ENCODE measurements at places on chromosomes 6 and 20. TPM values are rescaled to one million over a fixed set of nuclear protein-coding genes. Genes with fewer than 3 reads are reported as not detected.

SALL4 gene
- total RNA-seq = 1.9 TPM

DNA sequence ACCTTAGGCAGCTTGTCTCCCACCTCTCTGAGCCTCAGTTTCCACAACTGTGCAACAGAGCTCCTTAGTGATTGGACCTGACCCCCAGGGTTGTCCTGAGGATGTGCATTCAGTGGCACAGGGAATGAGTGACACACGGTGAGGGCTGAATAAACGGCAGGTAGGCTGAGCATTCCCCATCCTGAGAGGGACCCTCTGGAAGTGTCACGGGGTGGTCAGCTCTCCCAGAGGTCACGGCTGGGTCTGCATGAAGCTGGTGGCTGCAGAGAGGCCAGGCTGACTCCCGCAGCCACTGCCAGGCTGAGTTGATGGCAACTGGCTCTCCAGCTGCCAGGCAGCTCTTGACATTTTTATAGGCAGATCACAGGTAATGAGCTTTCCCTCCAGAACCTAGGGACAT is 42.5 kb downstream of the CD40 start:
- no peaks in the 10 kb centered on the region for H3K36me3 ChIP-seq
- no peaks in the 10 kb centered on the region for H3K4me1 ChIP-seq
- DNase-seq = no peak

DNA sequence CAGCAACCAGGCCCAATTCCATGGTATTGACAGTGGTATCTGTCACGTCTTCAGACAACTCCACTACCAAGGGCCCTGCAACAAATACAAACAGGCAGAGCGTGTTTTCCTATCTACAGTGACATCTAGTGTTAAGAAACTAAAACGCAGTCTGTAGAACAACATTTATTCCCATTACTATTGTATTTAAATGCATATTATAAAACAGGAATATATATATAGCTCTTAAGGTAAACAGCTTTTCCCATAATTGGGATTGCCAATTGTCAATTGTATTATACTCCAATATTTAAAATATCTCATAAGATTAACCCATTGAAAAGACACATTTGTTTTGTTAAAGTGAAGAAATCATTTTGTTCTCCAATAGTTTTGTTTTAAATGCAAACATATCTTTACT is 97.2 kb downstream of the KIF16B start:
- no peaks in the 10 kb centered on the region for H3K36me3 ChIP-seq
- H3K27ac ChIP-seq = no peak overlapping the region
- no peaks in the 10 kb centered on the region for H3K27me3 ChIP-seq
- DNase-seq = peak; percentile 65
- no peak overlapping the region for H3K4me3 ChIP-seq
- H3K4me1 ChIP-seq = no peaks in the 10 kb centered on the region

- H3K27ac ChIP-seq = no peak overlapping the region
- H3K4me1 ChIP-seq = peaks cover 9% of the 10 kb centered on the region
- DNase-seq = peak; percentile 58
- H3K27me3 ChIP-seq = peaks cover 32% of the 10 kb centered on the region
- H3K4me3 ChIP-seq = no peak overlapping the region
Measured at GRCh38 chr6:125753218-125753936, 3.9 kb downstream of the HEY2 start.

DNA sequence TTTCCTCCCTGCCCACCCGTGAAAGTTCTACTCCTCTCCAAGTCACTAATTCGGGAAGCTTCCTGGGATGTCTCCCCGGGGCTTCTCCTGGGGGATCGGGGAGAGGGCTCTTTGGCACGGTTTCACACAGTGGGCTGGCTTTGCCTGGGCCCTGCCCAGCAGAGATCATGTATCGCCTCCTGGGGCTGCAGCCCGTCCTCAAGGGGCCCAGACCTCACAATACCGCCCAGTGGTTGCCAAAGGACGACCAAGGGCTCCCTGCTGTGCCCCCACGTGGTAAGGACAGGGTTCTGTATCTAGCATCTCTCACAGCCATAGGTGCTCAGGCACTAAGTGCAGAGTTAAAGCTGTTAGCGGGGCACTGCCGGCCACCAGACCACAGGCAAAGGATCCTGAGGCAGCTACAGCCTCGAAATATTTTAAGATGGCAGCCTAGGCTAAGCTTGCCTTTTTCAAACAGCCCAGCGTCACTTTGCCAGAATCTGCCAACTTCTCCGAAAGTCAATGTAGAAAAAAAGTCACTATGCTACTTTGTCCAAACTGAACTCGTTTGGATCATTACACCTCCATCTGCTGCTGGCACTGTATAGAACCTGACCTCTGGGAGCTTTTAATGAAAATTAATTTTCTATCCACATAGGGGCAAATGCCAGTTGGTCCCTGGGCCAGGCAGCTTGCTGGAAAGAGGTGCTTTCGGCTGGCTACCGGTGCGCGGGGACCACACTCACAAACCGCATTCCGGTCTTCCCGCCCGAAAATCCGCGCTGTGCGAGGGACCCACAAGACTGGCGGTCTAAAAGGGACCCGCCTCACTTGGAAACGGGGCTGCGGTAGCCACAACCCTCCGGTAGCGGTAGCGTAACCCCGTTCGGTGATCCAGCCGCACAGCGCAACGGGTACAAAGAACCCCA is 1.3 kb upstream of the NNAT start:
- H3K27ac ChIP-seq = peak overlapping the region; percentile 1
- H3K4me3 ChIP-seq = no peak overlapping the region
- peaks cover 29% of the 10 kb centered on the region for H3K4me1 ChIP-seq
- no peaks in the 10 kb centered on the region for H3K27me3 ChIP-seq

DNA sequence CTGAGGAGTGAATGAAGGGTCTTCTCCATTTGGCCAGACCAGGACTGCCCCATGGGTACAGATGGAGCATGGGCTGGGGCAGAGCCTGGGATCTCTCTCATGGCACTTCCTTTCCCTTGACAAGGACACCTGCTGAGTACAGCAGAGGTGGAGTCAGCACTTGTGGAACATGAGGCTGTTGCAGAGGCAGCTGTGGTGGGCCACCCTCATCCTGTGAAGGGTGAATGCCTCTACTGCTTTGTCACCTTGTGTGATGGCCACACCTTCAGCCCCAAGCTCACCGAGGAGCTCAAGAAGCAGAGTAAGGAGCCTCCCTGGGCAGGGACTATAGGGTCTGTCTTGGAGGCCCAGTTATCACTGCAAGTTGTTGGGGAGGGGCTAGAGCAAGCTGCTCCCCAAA is 29.6 kb downstream of the GSS start:
- H3K4me1 ChIP-seq = no peaks in the 10 kb centered on the region
- peaks cover 22% of the 10 kb centered on the region for H3K36me3 ChIP-seq

HMGA1 gene
- 1,031 TPM for total RNA-seq

GRCh38 chr6:39770446-39770845 is 21.7 kb upstream of the DAAM2 start:
- no peaks in the 10 kb centered on the region for H3K36me3 ChIP-seq
- no peak for DNase-seq
- no peaks in the 10 kb centered on the region for H3K27me3 ChIP-seq
- no peak overlapping the region for H3K27ac ChIP-seq
- no peaks in the 10 kb centered on the region for H3K4me1 ChIP-seq

SLPI gene
- total RNA-seq = not detected

PTCHD4 gene
- 1.9 TPM for total RNA-seq

DNA sequence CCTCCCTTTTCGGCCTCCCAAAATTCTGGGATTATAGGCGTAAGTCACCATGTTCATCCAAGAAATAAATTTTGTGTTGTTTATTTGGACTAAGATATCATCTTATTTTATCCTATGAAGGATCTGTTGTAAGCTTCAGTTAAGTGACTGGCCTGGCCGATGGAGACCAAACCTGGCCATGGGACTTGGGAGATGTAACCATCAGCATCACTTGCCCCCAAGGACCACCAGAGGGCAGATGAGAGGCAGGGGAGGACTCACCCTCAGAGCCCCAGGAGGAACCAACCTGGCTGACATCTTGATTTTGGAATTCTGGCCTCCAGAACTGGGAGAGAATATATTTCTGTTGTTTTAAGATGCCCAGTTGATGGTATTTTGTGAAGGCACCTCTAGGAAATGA is 266.7 kb downstream of the CDH26 start:
- no peak overlapping the region for H3K4me3 ChIP-seq
- no peak for DNase-seq
- no peak overlapping the region for H3K27ac ChIP-seq
- no peaks in the 10 kb centered on the region for H3K36me3 ChIP-seq
- H3K27me3 ChIP-seq = no peaks in the 10 kb centered on the region
- no peaks in the 10 kb centered on the region for H3K4me1 ChIP-seq

COL21A1 gene
- 1.4 TPM for total RNA-seq

All from endothelial cell of umbilical vein (primary cell).